ENCODE measurements at places on chromosomes 4 and X.

DNA sequence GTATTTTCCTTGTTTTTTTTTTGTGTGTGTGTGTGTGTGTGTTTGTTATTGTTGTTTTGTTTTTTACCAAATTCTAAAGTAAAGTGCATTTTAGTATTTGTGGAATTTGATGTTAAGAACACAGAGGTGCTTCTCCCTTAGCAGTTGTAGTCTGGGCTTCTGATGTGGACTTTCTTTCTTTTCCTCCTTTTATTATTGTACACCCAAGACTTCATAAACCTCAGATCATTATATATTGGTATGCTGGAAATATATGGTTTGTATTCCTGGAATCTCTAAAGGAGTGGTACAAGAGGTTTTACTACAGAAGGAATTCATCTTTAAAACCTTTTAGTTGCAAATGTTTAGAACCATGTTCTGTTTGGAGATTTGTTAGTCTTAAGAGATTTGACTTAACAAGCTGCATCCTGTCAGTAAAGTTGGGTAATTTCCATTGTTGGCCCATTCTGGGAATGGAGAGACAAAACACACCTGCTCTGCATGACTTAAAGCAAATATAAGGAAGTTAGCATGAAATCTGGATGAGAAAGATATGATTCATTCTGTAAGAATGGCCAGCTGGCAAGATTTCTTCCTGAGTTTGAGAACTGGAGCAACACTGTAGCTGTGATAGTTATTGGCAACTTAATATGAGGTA lies 64.0 kb downstream of the SMAD1 start:
- DNase-seq = no peak

- no peak for DNase-seq
Observed at GRCh38 chrX:1246816-1247215, 21.8 kb upstream of the CSF2RA start.

DNA sequence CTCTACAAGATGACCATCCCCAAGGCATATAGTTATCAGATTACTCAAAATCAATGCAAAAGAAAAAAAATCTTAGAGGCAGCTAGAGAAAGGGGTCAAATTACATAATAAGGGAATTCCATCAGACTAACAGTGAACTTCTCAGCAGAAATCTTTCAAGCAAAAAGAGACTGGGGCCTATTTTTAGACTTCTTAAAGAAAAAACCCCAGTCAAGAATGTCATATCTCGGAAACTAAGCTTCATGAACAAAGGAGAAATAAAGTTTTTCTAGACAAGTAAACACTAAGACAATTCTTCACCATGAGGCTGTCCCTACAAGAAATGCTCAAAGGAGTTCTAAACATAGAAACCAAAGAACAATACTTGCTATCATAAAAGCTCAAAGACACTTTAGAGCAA lies 51.7 kb downstream of the RAB28 start:
- no peak for DNase-seq

GRCh38 chr4:15719506-15719905 lies 16.6 kb downstream of the BST1 start:
- DNase-seq = no peak

DNA sequence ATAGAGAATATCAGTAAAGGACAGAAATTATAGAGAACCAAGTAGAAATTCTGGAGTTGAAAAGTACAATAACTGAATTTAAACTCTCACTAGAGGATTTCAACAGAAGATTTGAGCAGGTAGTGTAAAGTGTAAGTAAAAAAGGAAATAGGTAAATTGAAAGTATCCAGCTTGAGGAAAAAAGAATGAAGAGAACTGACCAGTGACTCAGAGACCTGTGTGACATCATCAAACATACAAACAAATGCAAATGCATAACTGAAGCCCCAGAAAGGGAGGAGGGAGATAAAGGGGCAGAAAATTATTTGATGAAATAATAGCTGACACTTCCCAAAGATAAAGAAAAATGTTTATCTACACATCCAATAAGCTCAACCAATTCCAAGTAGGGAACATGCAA lies 8.3 kb upstream of the SPON2 start:
- DNase-seq = no peak

- no peak for DNase-seq
Observed at GRCh38 chr4:151324124-151324751, 1.2 kb downstream of the SH3D19 start.

DNA sequence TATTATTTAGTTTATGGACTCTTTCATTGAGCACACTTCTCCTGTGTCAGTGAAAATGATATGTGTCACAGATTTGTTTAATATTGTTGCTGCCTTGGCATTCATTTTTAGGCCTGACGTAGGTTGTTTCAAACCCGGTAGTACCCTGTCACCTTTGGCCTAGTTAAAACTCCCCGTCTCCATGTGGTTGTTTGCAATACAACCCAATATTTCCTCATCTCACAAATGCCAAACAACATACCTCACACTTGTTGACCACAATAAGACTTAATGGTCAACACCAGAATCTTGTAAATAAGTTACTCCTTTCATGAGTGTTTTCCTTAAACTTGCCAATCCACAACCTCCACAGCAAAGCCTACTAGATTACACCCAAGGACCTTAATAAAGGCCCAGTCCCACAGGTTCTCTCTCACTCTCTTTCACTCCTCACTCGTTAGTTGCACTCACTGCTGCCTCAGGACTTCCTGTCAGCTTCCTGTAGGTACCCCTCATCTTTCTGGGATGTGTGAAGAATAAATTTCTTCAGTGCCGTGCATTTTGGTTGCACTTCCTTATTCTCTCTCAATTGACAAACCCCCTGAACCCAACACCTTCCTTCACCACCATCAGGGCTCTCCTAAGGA lies 31.3 kb downstream of the IL13RA2 start:
- no peak for DNase-seq

GRCh38 chr4:135382280-135382959 lies 1180.8 kb upstream of the PABPC4L start:
- no peak for DNase-seq

GRCh38 chr4:38034986-38035882 lies 75.0 kb downstream of the PTTG2 start:
- peak; percentile 31 for DNase-seq

GRCh38 chr4:62193761-62194160 lies 993.6 kb downstream of the ADGRL3 start:
- DNase-seq = no peak

GRCh38 chr4:66465111-66465510 lies 794.8 kb upstream of the EPHA5 start:
- DNase-seq = no peak

DNA sequence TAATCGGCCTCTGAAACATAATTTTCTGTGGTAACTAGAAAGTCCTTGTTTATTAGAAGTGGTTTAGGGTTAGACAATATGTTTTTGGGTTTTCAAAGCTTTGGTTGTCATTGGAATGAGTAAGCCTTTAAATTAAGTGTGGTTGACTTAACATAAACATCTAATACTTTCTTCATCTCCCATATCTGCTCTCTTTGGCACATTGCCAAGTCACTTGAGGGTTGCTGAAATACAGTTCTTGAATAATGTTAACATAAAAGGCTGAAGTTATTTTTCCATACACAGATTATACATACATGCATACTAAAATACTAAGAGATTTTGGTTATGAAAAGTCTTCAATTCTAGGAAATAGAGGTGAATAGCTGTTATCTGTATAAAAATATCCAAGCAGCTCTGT lies 241.7 kb upstream of the BMP3 start:
- no peak for DNase-seq

DNA sequence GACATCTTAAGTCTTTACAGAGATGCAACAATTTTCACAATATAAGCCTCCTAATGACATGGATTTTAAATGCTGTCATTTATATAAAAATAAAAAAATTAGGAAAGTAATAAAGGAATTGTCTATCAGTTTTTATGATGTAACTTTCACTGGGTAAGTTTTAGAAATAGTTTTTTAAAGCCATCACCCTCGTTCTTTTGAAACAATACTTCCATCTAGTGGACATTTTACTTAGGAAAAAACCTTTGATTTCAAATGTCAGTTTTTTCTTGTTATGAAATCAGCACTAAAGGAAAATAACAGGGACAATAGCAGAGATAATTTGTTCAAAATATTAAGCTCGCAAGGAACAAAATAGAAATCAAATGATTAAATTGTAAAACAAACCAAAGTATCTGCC lies 24.3 kb upstream of the NDNF start:
- DNase-seq = peak; percentile 15

GRCh38 chr4:94889946-94890345 lies 132.2 kb downstream of the BMPR1B start:
- DNase-seq = no peak

DNA sequence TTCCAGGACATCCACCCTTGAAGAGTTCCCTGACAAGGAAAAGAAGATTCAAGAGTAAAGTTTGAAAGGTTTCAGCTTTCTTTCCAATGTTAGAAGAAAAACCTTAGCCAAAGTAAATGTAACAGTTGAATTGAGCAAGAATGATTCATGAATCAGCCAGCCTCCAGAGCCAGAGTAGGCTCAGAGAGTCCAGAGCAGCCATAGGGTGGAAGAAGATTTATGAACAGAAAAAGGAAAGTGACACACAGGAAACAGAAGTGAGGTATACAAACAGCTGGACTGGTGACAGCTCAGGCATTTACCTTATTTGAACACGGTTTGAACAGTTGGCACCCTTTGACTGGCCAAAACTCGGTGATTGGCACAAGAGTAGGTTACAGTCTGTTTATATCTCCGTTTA lies 63.2 kb downstream of the QDPR start:
- no peak for DNase-seq

DNA sequence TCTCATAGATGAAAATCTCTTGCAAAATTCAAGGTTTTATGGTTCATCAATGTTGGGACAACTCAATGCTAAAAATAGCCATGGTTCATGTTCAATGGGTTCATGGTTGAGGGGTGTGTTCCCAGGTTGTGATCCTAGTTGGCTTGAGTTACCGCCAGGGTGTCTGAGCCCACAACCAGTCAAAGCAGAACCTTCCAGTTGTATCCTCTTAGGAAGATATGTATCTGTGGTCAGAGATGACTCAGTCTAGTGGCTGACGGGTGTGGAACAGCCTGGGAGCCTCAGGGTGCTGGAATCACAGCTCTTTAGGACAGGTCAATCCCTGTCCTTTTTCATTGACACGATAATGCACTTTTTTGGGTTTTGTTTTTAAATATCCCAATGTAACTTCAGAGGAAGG lies 192.3 kb upstream of the NR3C2 start:
- no peak for DNase-seq

GRCh38 chr4:147793569-147794313 lies 61.9 kb downstream of the ARHGAP10 start:
- DNase-seq = no peak

GRCh38 chr4:36332782-36333131 lies 51.3 kb downstream of the DTHD1 start:
- DNase-seq = no peak

GRCh38 chr4:179695175-179695574 lies 2252.9 kb upstream of the AGA start:
- no peak for DNase-seq

GRCh38 chr4:168923526-168924194 lies 86.4 kb downstream of the CBR4 start:
- peak; percentile 53 for DNase-seq

GRCh38 chr4:10482913-10483312 lies 25.7 kb upstream of the ZNF518B start:
- no peak for DNase-seq

- DNase-seq = no peak
Observed at GRCh38 chrX:85001344-85001743, 2.3 kb upstream of the APOOL start.

- DNase-seq = no peak
Observed at GRCh38 chr4:95545546-95545945, 3.2 kb downstream of the UNC5C start.

Data from NCI-H345 (cell line).